ENCODE measurements at places on chromosomes 1 and 21.

DNA sequence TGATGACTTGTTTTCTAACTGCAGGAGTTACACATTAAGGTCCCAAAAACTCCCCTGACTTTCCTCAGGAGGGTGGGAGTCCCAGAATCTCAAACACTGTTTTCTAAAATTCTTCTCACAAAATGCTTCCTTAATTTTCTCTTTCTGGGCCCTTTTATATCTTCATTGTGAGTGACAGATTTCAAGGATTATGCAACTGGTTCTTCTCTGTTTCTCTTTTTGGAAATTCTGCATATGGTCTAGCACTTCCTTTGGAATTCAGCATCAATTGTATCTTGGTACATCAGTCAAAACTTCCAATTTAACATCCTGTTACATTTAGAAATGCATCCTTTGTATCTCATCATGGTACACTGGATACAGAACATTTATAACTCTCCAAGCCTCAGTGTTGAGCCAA is 59.7 kb downstream of the LMO4 start:
- DNase-seq: no peak

- peak; percentile 48 for DNase-seq
Observed at GRCh38 chr1:40625076-40625475, 40.4 kb downstream of the RIMS3 start.

DNA sequence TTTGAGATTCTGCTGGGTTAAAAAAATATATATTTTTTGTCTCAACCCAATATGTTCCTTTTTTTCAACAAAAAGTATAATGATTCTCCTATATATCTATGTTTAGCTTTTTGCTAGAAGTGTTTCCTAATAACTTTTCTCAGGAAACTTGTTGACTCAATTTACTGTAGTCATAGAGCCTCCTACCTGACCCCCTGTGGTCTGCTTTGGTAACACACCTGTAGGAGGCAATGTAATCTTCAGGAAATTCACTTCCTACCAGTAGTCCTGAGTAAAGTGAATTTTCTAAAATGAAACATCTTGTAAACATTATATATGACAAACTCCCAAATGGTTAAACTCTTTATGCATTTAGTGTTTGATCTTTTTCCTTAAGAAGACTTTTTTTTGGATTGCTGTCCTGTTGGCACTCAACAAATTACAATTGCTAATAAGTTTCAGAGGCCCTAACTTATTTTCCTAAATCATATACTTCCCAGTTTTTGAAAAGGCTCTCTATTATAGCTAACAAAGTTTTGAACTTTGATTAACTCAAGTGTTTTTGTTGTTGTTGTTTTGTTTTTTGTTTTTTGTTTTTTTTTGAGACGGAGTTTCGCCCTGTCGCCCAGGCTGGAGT is 118.3 kb downstream of the OLFML2B start:
- DNase-seq: peak; percentile 11

DNA sequence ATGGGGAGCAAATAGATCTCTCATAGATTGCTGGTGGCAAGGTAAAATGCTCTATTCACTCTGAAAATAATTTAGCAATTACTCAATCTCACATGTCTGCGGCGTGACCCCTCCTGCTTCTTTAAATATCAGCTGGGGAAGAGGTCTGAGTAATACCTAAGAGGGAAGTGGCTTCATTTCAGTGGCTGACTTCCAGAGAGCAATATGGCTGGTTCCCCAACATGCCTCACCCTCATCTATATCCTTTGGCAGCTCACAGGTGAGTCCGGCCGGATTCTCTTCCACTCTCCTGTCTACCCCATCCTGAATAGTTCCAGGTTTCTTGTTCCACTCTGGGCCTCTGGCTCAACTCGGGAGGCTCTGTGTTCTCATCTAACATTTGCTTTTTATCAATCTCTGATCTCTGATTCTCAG is at the start of gene SLAMF7:
Gene SLAMF7 (plus strand): TSS at position 150 of the 414 bp plus-strand sequence. CDS start 55 bp downstream, at position 205.
- DNase-seq: peak; percentile 75

DNA sequence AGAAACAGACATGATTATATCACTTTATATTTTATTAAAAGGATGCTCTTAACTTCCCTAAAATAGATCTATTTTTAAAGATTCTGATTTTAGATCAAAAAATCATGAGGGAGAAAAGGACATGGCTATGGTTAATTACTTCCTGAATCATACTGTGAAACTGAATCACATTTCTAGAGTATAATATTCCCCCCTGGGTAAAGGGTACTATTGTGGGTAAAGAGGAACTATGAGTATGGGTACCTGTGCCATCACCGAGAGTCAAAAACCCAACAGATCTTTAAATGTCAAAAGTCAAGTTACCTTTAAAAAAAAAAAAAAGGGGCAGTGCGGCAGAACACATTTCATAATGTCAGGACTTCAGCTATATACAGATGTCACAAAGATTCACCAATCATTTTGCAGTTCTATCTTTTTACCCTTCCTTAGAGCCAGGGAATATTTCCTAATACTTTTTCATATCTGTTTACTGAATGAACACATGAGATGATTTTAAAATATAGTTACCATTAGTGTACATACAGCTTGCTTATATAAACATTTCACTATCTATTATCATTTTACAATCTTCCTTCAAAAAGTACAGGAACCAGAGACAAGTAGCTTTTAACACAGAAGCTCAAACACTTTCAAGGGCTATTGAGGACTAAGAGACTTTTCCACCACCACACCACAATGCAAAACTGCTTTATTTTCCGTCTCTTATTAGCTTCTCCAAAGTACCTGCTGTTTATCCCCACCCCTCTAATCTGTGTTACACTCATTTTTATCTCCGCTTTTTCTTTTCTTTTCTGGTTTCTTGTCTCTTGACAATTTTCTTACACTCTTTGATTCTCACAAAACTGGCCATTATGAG is 45.0 kb downstream of the EVI5 start:
- peak; percentile 39 for DNase-seq

DNA sequence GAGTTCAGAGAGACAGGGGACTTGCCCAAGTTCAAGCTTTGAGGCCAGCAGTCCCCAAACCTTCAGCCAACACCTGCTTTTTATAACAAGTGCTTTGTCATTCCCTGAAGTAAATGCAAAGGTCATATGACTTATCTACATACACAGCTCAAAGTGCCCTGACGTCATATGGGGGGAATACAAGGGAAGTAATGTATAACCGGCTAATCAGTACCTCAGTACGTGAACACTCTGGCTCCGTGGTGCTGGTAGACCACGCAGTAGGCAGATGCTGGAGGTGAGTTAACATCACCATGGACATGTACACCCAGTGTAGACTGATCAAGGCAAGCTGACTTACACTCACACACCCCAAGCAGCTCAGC is 60.0 kb downstream of the BACE2 start:
- peak; percentile 24 for DNase-seq

DNA sequence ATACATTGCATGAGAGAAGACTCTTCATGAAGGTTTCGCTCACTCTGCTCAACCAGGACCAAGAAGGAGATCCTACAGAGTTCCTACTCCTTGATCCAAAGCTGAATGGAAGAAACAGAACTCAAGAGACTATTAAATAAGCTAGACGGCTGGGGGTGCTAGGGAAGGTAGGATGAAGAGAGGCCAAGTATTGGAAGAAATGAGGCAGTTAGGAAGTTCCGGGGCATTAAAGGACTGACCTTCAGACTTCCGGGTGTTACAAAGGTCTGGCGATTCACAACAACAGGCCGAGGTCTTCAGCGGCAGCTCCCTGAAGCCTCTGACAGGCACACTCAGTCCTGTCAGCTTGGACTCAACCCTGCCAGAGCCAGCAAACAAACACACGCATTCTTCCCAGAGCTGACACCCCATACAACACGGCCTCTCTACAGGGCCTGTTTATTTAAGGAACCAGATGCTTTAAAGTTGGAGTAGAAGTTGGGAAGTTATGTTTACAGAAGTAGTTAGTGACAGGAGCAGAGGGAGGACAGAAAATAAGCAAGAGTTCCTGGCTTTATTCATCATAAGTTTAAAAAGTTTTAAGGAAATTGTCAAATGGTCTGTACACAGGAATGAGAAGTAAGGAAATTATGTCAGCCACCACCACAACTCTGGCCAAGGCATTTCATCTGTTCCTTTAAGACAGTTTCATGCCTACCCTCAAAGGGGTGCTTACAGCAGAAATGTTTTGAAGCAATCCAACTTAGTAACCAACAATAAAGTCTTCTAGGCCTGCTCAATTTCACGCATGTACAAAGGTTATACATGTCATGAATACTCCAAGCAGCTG is 4.7 kb downstream of the SORT1 start:
- DNase-seq: no peak

DNA sequence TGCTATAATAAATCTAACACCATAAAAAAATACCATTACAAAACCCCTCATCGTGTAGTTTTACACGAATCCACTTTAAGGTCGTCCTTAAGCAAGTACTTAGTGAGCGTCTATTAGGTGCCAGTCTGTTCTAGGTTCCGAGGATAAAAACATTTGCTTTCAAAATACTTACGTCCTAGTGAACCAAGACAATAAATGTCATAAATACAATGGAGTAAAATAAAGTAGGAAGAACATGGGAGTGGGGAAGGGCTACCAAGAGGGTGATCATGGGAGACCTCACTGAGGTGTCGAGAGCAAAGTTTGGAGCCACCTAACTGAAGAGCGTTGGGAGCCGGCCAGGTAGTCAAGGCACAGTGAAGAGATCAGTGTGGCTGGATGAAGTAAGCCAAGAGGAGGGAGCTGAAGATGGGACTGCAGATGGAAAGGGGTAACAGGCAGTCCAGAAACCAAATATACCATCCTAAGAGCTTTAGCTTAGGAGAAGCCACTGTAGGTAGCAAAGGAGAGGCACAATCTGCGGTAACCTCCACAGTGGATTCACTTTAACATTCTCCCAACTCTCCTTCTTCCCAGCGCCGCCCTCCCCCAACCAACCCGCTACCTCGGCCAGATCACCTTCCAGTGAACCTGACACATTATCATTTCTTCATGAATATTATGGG is 684 bp downstream of the LTN1 start:
- DNase-seq: no peak

DNA sequence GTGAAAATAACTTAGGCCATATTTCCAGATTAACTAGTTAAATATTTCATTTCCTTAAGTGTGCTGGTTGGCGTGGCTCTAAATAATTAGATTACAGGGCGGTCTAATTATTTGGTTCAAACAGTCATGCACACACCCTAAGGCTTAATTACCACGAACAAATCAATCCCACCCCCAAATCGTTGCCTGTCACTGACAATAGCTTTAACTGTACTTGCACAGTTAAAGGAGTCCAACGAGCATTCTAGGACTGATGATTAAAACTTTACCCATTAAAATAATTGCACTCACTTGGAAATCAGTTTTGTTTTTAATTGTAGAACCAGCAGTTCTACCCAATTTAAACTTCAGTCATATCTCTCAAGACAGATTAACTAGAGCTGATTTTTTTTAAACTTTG is 1.5 kb upstream of the POU2F1 start:
- no peak for DNase-seq
